ENCODE measurements at places on chromosomes 6 and 20. TPM values are rescaled to one million over a fixed set of nuclear protein-coding genes. Genes with fewer than 3 reads are reported as not detected.

Gene ERVFRD-1
- not detected for total RNA-seq

Gene KCNB1
- total RNA-seq, result under 0.01 TPM

Gene OPN5
- not detected for total RNA-seq

Gene ZNF322
- 17.3 TPM for total RNA-seq

Gene KIF6
- total RNA-seq, result 0.83 TPM

Gene ANKRD66
- not detected for total RNA-seq

Gene THBD
- 8.4 TPM for total RNA-seq

Measured in fibroblast of lung (primary cell).